T-helper 22 cell (primary cell): ENCODE measurements at places on chromosomes 16 and 17.

DNA sequence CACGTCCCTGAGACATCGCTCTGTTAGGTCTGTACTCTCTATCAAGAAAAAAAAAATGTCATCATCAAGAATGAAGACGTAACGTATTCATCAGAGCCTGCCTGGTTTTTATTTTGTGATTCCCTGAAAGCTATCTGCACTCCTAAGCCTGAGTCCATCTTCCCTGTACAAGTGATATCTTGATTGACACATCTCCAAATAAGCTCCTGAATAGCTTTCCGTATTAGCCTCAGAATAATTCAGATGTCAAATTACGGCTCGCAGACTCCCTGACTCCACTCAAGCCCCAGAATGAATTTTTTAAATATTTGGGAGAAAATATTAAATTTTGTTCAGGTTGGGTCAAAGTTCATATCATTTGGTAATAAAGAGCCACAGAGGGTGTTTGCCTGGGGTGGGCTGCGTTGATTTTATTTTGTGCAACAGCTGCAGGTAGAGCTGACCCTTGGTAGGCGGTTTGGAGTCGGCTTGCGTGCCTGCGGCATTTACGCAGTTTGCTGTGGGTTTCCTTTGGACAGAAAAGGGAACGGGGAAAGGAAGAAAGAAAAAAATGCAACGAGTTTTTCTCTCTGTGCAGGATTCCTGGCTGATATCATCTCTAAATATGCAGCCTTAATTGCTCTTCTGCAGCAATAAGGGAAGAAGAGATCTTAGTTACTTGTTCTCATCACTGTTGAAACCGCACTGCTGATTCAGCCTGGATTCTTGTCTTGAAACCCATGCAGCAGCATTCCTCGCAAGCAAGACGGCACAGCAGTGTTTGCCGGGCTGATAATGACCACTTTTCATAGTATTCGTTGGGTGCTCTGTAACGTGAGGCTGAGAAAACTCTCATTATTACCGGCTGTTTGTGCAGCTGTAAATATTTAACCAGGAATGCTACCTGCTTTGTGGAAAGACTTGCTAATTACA lies 114.7 kb downstream of the IRX3 start:
- no peak for DNase-seq

DNA sequence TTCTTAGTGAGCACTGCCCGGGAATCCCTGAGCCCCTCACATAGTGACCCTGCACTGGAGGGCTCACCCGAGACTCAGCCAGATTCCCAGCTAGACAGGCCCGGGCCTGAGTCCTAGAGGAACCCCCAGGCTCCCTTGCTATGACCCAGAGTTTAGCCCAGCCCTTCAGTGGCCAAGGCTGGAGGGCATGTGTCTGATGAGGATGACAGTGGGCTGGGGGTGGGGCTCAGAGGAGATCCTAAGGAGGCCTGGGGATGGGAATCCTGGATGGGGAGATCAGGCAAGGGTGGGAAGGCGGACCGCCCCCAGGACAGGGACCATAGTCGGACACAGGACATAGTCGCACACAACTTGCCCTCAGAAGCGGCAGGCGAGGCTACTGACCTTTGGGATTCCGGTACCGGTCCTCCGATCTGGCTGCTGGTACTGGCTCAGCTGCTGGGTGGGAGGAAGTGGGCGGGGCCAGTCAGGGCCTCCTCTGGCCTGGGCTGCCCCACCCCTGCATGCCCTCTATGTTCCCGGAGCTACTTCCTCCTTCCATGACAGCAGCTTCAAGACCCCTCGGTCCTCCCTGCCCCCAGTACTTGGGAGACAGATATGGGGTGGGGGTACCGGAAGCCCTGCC lies 1.1 kb downstream of the CD79B start:
- peak; percentile 46 for DNase-seq

DNA sequence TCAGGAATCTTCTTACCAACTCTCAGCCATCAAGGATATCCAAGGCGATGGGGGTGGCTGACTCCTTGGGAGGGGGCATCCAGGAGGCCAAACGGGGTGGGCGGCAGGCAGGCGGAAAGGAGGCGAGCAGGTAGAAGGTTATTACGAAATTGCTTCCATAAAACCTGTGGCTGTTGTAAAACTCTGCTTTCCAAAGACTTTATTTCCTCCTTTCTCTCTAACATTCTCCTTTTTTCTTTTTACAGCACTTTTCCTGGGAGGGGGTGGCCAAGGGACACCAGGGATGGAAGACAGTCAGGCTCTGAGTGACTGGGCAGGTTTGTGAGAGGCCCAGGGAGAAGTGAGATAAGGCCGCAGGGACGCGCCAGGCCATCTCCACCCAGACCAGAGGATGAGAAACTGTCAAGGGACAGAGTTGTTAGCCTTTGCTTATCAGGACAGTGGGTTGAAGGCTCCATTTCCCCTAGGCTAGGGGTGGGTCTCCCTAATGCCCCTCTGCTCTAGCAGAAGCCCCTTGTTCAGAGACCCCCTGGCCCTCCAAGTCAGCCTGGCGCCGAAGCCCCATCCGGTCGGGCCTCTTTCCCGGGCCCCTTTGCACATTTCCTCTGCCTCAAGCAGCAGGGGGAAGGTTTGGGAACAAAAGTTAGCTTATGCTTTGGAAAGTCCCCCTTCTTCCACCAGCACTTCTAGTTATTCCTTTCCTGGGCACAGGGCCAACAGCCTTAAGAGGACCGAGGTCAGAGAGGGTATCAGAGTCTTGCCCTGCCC lies 5.0 kb upstream of the HOXB9 start:
- no peak for DNase-seq

DNA sequence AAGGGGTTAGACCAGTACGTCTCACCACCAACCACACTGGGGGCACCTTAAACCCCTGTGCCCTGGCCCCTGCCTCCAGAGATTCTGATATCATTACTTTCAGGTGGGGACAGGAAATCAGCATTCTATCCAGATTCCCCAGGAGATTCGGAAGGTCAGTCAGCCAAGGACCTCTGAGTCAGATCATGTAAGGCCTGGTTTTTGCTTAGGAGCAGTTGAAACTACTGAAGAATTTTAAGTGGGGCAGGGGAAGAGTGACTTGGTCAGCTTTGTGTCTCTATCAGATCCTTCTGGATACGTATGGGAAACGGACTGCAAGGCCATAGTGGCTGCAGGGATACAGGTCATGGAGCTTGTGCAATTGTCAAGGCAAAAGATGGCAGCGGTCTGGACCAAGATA lies 9.0 kb downstream of the EMP2 start:
- no peak for DNase-seq

- DNase-seq = no peak
Observed at GRCh38 chr17:61809816-61810392, 53.4 kb downstream of the BRIP1 start.

DNA sequence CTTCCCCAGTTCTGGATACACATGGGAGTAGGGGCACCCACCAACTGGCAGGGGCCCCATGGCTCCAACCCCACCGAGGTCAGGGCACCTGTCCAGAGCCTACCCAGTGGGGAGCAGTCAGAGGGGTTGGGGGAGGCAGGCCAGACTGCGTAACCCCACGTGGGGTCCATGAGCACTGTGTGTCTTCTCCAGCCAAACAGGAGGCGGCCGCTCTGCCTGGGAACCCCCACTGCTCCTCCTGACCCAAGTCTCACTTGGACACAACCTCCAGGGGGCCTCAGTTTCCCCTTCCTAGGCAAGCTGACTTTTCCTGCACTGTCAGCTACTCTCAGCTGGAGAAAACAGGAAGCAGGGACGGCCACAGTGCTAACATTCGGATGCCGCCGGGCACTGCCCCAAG lies 7.5 kb downstream of the ZNF469 start:
- DNase-seq = no peak

DNA sequence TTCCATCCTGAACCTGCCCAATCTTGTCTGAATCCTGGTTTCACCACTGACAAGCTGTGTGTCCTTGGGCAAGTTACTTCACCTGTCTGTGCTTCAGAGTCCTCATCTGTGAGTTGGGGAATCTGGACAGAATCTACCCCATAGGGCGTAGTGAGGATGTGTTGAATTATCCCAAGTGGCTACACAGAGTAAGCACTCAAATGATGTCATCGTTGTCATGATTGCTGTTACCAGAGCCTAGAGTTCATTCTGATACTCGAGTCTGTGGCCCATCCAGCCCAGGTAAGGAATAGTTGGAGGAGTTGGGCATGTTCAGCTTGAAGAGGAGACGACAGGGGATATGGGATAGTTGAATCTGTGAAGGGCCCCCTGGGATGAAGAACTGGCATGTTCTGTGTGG lies 45.9 kb downstream of the MAPT start:
- DNase-seq = no peak

GRCh38 chr17:66654106-66654740 lies 180.7 kb upstream of the CACNG5 start:
- DNase-seq = no peak

GRCh38 chr16:12893050-12893750 lies 8.2 kb upstream of the SHISA9 start:
- no peak for DNase-seq

DNA sequence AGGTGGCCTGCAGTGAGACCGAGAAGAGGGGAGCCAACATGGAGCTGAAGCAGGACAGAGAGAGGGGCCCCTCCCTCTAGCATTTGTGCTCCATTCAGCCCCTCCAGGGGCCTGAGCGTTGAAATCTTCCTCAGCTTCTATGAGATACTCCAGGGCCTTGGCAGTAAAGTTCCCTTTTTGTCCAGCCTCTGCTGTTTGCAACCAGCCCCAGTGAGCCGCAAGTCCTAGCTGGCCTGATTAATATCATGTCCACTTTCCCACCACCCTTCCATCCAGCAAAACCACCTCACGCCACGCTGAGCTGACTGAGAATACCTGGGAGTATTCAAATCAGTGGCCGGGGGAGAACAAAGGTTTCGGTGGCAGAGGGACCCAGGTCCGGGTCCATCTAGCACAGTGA lies 11.7 kb upstream of the RPH3AL start:
- no peak for DNase-seq

DNA sequence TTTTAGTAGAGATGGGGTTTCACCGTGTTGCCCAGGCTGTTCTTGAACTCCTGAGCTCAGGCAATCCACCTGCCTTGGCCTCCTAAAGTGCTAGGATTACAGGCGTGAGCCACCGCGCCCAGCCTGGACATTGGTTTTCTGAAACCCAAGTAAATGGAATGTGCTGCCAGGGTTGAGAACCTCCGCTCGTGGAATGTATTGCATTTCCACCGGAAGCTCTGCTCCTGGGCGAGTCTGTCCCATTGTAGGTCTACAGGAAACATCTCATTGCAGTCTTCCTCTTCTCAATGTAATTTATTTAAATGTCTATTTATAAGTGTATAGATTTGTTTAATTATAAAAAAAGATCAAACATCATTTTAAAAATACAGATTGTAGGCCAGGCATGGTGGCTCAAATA lies 57.4 kb upstream of the HAPSTR1 start:
- DNase-seq = no peak

DNA sequence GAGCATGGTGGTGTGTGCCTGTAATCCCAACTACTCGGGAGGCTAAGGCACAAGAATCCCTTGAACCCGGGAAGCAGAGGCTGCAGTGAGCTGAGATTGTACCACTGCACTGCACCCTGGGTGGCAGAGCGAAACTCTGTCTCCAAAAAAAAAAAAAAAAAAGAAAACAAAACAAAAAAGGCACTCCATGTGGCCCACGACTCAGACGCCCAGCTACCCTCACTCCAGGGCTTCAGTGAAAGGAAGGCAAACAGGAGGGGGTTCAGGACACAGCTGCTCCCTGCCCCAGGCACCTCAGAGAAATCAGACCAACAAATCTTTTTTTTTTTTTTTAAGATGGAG lies 91.7 kb downstream of the LITAF start:
- no peak for DNase-seq

- DNase-seq = no peak
Observed at GRCh38 chr17:47917581-47917980, 21.5 kb downstream of the SP2 start.

DNA sequence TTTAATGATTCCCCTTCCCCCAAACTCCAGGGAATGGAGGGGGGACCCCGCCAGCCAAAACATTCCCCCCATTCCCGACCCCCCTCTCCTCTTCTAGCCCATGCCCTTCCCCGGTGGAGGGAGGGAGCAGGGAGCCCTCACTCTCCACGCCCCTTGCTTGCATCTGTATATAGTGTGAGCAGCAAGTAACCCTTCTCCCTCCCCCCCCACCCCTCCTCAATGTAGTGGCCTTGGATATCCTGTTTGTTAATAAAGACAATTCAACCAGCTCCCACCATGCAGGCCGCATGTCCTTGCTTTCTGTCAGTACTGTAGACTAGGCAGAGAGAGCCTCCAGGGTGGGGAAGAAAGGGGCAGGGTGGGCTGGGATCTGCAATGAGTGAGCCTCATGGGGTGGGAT lies 1.6 kb upstream of the C17orf107 start:
- no peak for DNase-seq

GRCh38 chr17:75614006-75614405 lies 19.2 kb upstream of the SMIM5 start:
- no peak for DNase-seq

GRCh38 chr16:35560637-35560984 lies 2101.2 kb downstream of the TP53TG3F start:
- DNase-seq = no peak

DNA sequence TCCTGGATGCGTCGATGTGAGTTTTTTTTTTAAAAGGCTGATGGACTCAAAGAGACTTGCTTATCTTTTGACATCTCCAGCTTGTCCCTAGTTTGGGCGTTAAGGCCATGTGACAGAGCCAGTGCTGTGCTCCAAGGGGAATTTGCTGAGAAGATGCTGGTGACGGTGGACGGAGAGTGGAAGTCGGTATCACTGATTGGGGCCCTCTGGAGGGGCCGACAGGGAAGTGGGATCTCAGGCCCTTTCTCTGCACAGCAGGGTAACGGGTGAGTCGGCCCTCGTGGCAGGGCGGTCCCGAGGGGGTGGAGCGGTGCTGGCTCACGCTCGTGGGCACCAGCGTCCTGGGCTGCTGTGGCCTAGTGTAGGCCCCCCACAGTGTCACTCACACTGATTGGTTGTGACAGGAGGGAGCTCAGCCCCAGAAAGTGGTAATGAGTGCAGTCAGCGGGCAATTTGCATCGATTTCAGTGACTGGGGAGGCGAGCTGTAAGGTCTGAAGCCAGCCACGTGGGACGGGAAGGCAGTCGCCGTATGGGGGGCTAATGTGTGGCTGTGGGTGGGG lies 91.3 kb downstream of the TBC1D16 start:
- no peak for DNase-seq

- no peak for DNase-seq
Observed at GRCh38 chr17:34424814-34425491, 61.9 kb upstream of the CCL1 start.

DNA sequence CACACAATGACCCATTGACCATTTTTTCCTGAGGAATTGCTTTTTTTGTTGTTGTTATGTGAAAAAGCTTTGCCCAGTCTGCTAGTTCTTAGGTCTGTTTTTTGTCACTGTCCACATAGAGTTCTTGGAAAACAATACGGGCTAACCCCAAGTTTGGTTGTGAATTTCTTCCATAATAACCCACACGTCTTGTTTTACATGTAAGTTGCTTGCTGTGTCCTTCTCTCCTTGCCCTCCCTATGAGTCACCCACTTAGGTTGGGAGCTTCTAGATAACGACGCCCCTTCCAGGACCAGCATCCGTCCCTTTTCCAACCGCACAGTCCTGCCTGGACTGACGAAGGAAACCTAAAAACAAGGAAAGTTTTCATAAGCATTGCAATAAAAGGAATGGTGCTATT lies 175.3 kb upstream of the HS3ST3A1 start:
- DNase-seq = no peak
